Fibroblast of the aortic adventitia (primary cell): ENCODE measurements at places on chromosomes 2 and 18. TPM values are rescaled to one million over a fixed set of nuclear protein-coding genes. Genes with fewer than 3 reads are reported as not detected.

Gene NTSR2
- not detected in 2 replicates for total RNA-seq

Gene UGT1A4
- total RNA-seq = not detected in 2 replicates

Gene B3GNT7
- total RNA-seq = 0.27 and 0.98 TPM in 2 replicates

DNA sequence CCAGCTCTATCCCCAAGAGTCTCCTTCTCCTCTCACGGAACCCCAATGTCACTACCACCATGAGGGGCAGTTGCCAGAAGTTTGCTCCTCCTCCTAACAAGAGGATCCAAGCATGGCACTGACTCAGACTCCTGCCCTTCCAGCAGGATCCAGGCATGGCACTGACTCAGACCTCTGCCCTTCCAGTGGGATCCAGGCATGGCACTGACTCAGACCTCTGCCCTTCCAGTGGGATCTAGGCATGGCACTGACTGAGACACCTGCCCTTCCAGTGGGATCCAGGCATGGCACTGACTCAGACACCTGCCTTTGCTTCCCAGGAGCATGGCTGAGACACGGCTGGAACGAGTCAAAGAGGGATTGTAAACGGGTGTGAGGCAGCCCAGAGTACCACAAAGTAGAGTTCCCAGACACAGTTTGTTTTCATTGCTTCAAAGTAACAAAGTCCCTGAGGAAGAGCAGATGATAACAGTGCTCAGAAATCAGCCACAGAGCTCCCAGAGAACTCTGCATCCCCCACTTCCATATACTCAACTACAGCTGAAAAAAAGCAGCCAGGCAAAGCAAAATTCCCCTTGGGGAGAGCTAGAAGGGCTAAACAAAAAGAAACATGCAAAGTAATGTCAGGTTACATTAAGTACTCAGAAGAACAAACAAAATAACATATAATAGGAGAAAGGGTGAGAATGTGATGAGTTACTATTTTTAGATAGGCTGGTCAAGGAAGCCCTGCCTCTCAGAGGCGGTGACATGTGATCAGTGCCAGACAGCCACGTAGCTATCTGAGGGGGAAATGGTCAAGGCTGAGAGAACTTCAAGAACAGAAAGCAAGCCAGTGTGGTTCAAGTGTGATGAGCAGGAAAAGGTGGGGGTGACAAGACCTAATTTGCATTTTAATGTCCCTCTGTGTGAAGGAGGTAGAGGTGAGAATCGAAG is 3.0 kb downstream of the BUB1 start:
- DNase-seq = peak; percentile 58

DNA sequence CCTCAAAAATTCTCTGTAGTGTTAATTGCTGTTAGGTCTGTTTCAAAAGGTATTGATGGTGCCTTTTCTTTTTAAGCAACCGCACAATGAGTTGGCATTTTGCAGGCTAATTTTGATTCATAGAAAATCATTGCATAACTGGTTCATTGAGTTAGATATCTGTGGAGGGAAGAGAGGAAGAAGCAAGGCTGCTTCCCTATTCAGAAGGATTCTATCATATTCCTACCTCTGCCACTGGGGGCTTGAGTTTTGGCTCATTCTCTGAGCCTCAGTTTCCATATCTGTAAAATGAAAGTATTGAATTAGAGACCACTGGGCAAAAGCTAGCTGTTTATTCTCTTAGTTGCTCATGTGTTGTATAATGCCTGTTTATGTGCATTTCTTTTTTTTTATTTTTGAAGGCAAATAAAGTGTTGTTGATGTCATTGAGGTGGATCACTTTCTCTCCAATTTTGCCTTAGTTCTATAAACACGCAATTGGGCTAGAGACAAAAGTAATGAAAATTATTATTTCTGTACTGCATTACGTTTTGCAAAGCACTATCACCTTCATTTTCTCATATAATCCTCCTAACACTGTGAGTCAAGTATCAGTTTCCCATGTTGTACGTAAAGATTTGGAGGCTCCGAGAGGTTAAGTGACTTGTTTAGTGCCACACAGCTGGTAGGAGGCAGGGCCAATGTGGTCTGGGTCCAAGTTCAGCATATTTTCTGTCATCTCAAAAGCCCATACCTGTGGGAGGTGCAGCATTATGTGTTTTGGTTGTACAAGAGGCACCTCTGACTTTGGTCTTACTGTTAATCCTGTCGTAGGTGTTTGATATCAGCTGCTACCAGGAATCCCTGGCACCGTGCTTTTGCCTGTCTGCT is 5.9 kb downstream of the TRIB2 start:
- DNase-seq = no peak

DNA sequence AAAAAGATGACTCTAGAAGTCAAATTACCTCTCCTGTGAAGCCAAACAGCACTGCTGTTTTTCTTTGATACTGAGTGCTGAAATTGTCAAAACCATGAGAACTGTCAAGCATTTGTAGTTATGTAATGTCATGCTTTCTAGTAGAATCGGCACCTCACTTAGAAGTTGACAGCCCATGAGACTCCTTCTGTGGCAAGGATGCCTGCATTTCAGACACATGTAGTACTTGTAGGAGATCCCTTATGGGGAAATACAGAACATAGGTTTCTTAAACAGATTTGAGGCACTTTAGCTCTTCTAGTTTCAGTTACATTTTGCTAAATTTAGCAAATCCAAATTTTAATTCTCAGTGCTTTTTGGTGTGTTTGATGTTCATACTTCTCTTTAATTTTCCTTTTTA is 15.7 kb downstream of the ZNF407 start:
- no peak for DNase-seq

Gene HJURP
- 1.1 and 34.9 TPM in 2 replicates for total RNA-seq

GRCh38 chr2:47277187-47277586 is 122.1 kb upstream of the STPG4 start:
- no peak for DNase-seq

Gene KCNG2
- not detected in 2 replicates for total RNA-seq

GRCh38 chr2:178317811-178318210 is 123.5 kb downstream of the OSBPL6 start:
- DNase-seq = no peak

DNA sequence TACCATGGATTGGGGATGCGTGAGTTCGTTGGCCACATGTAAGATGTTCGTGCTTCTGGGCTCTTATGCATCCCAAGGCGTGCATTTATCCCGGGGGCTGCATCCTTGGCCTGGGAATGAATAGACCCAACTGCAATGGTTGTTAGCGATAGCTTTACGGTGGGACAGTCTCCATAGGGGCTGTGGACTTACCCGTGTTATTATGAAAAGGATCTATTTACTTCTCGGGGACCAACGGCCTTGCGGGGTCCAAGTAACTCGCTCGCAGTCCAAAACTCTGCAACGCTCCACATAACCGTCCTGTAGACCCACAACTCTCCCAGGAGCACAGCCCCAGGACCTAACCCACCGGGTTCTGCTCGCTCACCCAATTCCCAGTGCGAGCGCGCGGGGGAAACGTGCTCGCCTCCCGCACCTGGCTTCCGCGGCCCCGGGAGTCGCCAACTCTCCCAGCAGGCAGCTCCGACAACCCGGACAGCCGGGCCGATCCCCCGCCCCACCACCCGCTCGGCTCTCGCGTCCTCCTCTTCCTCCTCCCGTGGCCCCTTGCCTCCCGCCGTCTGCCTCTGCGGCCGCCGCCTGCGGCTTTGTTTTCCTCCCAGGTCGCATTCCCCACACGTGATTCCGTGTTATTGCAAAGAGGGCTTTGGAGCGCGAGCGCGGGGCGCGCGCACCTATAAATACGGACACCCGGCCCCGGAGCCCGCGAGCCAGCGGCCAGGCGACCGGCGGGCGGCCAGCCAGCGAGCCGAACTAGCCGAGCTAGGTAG is at the start of gene CABLES1:
CABLES1 (plus strand) TSS at position 706 of the 770 bp plus-strand sequence. CDS start 278 bp downstream, outside the sequence.
- peak; percentile 63 for DNase-seq

GRCh38 chr18:7755753-7756475 is 188.8 kb downstream of the PTPRM start:
- peak; percentile 55 for DNase-seq

DNA sequence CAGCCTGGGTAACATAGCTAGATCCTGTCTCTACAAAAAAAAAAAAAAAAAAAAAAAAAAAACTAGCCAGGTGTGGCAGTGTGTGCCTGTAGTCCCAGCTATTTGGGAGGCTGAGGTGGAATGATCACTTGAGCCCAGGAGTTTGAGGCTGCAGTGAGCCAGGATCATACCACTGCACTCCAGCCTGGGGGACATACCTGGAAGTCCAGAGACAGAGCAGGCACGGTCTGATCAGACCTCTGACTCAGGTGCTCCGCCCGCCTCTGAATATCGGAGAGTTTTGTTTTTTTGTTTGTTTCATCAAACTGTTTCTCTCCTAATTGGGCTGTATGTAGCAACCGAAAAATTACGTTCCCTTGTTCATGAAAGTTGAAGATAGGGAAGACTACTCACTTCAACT is 49.2 kb downstream of the RASGRP3 start:
- no peak for DNase-seq

Gene CAVIN2
- 24.1 and 29.8 TPM in 2 replicates for total RNA-seq

DNA sequence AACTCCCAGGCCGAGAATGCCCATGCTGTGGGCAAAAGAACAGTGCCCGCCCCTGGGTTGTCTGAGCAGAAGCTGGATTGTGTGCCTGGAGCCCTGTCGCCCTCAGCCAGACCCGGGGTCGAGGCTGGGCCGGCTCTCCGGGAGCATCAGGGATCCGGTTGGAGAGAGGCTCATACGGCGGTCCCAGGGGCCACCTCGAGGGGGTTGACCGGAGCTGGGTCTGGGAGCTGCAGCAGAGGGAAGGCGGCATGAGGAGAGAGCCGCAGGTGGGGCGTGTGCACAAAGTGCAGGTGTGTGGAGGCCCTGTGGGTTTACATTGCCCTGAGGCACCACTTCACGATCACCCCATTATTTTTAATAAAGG is 39.5 kb downstream of the MBP start:
- DNase-seq = no peak

DNA sequence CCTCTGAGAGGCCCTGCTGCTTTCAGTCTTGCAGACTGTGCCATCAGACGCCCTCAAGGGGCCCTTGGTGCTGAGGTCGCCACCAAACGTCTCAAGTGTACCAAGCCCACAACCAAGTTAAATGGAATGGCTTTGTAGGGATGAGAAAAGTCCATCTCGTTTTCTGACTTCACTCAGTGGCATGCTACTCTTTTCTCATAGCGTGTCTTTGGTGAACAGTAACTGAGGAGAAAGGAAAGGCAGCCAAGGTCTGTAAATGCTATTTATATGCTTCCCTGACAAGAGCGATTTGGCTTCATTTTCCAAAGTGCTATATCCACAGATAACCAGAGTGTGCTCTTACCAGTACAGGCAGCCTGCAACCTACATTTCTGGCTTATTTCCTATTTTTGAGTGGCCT is 123.0 kb downstream of the MTX2 start:
- DNase-seq = peak; percentile 28

Gene RNF152
- total RNA-seq = 7.3 and 12.8 TPM in 2 replicates

GRCh38 chr2:222358876-222359275 is 60.1 kb upstream of the PAX3 start:
- DNase-seq = peak; percentile 33

Gene BMP10
- total RNA-seq = not detected in 2 replicates
